GM13977 (cell line): ENCODE measurements at places on chromosomes 1 and 21.

- no peak for DNase-seq
Observed at GRCh38 chr21:30924146-30924700, 42.8 kb upstream of the KRTAP11-1 start.

GRCh38 chr1:235515844-235516512, 11.7 kb upstream of the B3GALNT2 start:
- DNase-seq = no peak

- no peak for DNase-seq
Observed at GRCh38 chr1:163999131-163999530, 559.9 kb upstream of the PBX1 start.

- DNase-seq = no peak
Observed at GRCh38 chr21:21101911-21102310, 103.7 kb downstream of the NCAM2 start.

DNA sequence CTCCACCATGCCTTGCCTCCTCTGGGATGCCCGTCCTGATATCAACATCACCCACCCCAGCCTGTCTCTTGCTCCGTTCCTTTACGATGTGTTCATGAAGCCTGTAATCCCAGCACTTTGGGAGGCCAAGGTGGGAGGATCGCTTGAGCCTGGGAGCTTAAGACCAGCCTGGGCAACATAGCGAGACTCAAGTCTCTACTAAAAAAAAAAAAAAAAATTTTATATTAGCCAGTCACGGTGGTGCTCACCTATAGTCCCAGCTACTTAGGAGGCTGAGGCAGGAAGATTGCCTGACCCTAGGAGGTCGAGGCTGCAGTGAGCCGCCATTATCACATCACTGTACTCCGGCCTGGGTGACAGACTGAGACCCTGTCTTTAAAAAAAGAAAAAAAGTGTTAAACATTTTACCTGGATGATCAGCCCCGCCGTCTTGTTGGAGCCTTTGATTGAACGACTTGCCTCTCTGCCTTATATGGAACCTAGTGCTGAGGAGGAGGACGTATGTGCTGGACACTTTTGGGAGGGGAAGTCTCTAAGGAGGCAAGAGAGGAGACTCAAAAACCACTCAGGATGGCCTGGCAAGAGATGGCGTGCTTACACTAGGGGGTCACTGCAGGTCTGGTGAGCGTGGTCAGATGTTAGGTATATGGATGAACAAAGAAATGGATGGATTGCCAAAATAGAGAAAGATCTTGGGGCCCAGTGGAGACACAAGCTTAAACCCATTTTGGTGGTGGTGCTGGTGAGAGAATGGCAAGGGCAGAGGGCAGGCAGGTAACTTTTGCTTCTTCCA, 80.5 kb upstream of the IFFO2 start:
- no peak for DNase-seq

GRCh38 chr1:192764675-192765074, 44.2 kb upstream of the RGS2 start:
- DNase-seq = no peak

GRCh38 chr1:187947359-187947758, 1118.6 kb downstream of the PLA2G4A start:
- DNase-seq = no peak

DNA sequence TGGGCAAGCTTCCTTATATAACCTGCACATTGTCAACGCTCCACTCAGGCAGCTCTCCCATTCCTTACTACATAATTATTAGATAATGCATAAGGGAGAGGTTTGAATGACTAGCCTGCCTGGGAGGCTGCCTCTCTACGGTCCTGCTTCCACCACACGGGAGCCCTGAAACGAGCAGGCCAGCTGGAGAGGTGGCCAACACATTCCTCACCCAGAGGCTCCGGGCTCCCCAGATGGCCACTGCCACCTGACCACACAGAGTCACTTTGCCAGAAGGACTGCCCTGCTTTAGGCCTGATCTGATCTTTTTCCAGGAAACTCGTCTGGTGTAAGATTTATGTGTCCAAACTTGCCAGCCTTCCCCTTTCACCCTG, 27.9 kb downstream of the HIVEP3 start:
- DNase-seq = no peak

- no peak for DNase-seq
Observed at GRCh38 chr1:44442791-44443190, 37.7 kb downstream of the RNF220 start.

- DNase-seq = no peak
Observed at GRCh38 chr1:21241771-21242581, 48.3 kb downstream of the ECE1 start.

DNA sequence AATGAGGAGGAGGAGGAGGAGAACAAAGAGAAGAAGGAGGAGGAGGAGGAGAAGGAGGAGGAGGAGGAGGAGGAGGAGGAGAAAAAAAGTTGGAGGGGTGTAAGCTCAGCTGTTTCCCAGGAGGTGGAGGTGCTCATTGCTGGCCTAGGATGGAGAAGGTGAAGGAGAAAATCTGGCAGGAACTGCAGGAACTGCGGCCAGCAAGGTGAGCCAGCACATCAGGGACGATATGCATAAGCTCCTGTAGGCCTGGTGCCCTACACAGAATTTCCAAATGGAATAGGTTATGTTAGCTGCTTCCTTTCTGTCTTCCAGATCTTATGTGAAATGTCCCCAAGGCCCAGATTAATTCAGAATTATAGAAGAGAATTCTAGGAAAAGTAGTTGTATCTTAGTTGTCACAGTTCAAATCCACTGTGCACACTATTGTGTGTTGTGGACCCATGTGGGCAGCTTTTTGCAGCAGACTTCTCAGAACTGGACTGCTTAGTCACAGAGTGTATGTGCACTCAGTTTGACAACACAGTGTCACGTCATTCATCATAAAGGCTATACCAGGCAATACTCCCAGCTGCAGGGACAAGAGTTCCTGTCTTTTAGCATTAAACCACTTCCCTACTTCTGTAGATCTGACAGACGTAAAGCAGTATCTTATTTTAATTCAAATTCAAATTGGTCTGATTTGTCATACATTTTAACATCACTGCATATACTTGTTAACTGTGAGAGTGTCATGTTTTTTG, 303.7 kb downstream of the HLX start:
- no peak for DNase-seq

GRCh38 chr1:2596530-2597333, 10.2 kb downstream of the PRXL2B start:
- no peak for DNase-seq
